ENCODE measurements at places on chromosomes 4 and X.
A peak's percentile ranks its signal among the peaks of the same experiment; 100 is the strongest.

DNA sequence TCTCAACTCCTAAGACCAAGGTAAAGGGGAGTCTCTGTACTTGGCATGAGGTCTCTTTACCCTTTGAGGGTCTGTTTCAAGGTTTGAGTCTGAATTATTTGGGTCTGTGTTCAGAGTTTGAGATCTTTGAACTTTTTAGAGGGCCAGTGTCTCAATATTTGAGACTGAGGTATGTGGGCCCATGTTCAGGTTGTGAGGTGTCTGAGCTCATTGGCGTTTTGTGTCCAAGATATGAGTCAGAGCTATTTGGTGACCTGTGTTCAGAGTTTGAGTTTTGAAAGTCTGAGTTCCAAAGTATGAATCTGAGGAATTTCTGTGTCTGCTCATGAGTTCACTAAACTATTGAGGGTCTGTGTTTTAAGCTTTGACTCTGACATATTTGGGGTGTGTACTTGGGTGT, 36.7 kb upstream of the PAGE4 start:
- DNase-seq = no peak

- no peak for DNase-seq
These were observed 465.9 kb downstream of the MID1IP1 start for GRCh38 chrX:39267176-39267575.

- peak; percentile 75 for DNase-seq
These were observed 204.4 kb downstream of the ZNF330 start for GRCh38 chr4:141425124-141425523.

DNA sequence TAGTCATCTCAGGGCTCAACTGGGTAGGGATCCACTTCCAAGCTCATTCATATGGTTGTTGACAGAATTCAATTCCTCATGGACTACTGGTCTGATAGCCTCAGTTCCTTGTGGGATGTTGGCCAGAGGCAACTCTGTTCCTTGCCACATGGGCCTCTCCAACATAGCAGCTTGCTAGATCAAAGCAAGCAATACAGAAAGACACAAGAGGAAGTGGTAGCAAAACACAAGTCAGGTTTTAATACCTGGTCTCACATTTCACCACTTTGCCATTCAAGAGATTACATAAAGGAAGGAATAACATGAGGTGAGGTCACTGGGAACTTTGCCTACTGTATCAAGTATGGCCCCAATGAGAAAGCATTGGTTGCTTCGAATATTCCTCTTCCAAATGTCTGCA, 79.2 kb downstream of the PRSS12 start:
- DNase-seq = no peak

- DNase-seq = no peak
These were observed 45.8 kb upstream of the SERTM2 start for GRCh38 chrX:111465669-111466068.

GRCh38 chrX:132401935-132402334, 86.9 kb downstream of the MBNL3 start:
- peak; percentile 3 for DNase-seq

DNA sequence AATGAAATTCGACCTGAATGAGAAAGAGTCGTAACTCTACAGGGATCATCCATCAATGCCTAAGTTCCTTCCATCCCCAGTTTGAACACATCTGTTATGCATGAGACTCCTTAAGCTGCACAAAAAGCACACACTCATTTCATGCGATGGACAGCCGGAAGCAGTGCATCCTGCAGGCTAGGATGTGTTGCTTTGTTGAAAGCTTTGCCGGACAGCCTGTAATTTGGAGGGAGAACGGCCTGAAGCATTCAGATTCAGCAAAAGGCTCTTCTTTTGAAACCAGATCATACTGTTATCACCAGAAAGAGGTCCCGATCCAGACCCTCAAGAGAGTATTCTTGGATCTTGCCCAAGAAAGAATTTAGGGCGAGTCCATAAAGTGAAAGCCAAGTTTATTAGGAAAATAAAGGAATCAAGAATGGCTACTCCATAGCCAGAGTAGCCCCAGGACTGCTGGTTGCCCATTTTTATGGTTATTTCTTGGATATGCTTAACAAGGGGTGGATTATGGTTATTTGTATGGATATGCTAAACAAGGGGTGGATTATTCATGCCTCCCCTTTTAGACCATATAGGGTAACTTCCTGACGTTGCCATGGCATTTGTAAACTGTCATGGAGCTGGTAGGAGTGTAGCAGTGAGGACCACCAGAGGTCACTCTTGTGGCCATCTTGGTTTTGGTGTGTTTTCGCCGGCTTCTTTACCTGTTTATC, 48.1 kb upstream of the DHRSX start:
- peak; percentile 10 for DNase-seq

DNA sequence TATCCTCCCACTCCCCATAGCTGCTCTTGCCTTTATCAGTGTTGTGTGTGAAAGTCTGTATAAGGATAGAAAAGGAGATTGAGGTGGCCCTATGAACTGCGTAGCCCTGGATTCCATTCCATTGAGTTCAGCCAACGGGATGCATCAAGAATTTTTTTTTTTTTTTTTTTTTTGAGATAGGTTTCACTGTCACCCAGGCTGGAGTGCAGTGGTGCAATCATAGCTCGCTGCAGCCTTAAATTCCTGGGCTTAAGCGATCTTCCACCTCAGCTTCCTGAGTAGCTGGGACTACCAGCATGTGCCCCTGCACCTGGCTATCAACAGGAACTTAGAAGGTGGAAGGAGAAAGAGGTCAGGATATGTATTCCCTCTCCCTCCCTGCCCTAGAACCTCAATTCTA, 187.2 kb upstream of the SPRY1 start:
- DNase-seq = no peak

DNA sequence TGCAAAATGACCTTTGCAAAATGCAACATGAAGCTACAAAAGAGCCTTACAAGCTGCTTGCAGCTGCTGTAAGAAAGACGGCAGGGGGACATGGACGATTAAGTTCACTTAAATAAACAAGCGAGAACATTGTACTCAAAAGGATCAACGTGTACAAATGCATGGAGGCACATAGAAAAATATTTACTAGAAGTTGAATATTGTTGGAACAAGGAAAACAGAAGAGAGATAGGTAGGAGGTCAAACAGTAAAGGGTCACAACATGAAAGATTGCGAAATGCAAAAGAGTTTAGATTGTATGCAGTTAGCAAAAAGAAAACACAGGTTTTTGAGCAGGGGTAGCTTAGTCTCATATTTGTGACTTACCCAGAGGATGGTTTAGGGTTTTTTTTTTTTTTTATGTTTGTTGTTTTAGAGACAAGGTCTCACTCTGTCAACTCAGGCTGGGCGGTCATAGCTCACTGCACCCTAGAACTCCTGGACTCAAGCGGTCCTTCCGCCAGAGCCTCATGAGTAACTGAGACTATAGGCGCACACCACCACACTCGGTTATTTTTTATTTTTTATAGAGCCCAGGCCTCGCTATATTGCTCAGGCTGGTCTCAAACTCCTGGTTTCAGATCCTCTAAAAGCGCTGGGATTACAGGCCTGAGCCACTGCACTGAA, 1.4 kb upstream of the PHF8 start:
- no peak for DNase-seq

All from AG10803 (cell line).